ENCODE measurements at places on chromosomes 11 and 22. TPM values are rescaled to one million over a fixed set of nuclear protein-coding genes. Genes with fewer than 3 reads are reported as not detected.

Gene HBE1
- total RNA-seq = not detected

Gene LDHAL6A
- total RNA-seq = not detected

Gene FGF19
- total RNA-seq = not detected

Gene MS4A5
- not detected for total RNA-seq

Gene GP1BB
- not detected for total RNA-seq

Gene ALDH3B2
- total RNA-seq = not detected

Gene TNNT3
- total RNA-seq = 22.6 TPM

Gene SMIM35
- not detected for total RNA-seq

Gene C11orf86
- not detected for total RNA-seq

Gene CRYBB3
- 0.37 TPM for total RNA-seq

Gene PKDREJ
- not detected for total RNA-seq

Gene GRAP2
- total RNA-seq = 1.5 TPM

Gene RGL4
- 0.52 TPM for total RNA-seq

Gene SOX6
- total RNA-seq = 15.2 TPM

Gene SLC22A6
- total RNA-seq = not detected

Gene KREMEN1
- 36.4 TPM for total RNA-seq

Gene JHY
- 1.5 TPM for total RNA-seq

Gene B3GAT1
- not detected for total RNA-seq

Gene PATE2
- total RNA-seq = not detected

Gene NRGN
- 3.3 TPM for total RNA-seq

Gene MS4A15
- not detected for total RNA-seq

Gene CHRM1
- 0.31 TPM for total RNA-seq

Gene ANGPTL5
- 0.12 TPM for total RNA-seq

Gene MMP3
- total RNA-seq = not detected

Gene MMP20
- total RNA-seq = not detected

Gene CNGA4
- not detected for total RNA-seq

Gene OR4A16
- not detected for total RNA-seq

Gene PDE2A
- total RNA-seq = 53.7 TPM

Gene CASP5
- total RNA-seq = not detected

Gene GPR83
- 0.44 TPM for total RNA-seq

Gene TRIM49
- total RNA-seq = not detected

Gene VPS37C
- total RNA-seq = 17.8 TPM

Gene DGAT2
- 7.1 TPM for total RNA-seq

Gene NTM
- 3.8 TPM for total RNA-seq

Gene CCDC116
- 1.3 TPM for total RNA-seq

Gene POU2AF1
- total RNA-seq = not detected

Gene GPHA2
- total RNA-seq = not detected

Gene APOA5
- total RNA-seq = not detected

Gene FOLH1
- total RNA-seq = not detected

Gene FAM83F
- 1.3 TPM for total RNA-seq

Gene OR5L2
- not detected for total RNA-seq

Gene SCGB1D4
- not detected for total RNA-seq

Measured in heart left ventricle (tissue), 16 donors.